CD8-positive, alpha-beta memory T cell (primary cell): ENCODE measurements at places on chromosomes 7 and 10.
A peak's percentile ranks its signal among the peaks of the same experiment; 100 is the strongest.

GRCh38 chr10:30701451-30702173 is 72.1 kb upstream of the LYZL2 start:
- peak; percentile 82 for DNase-seq

DNA sequence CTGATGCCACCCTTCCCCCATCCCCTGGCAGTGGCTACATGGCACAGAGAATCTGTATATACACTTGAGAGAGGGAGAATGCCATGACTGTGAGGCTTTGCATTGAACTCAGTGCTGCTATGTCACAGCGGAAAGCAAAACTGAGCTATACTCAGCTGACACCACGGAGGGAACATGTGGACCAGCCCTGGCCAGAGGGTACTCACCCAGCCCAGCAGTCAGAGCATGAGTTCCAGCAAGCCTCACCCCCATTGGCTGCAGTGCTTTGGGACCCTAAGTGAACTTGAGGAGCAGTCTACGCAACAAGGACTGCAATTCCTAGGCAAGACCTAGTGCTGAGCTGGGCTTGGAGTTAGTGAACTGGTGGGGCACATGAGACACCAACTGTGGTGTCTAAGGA is 10.3 kb upstream of the AOC1 start:
- DNase-seq, result no peak

GRCh38 chr10:70928140-70928539 is 39.8 kb upstream of the PCBD1 start:
- DNase-seq, result no peak

DNA sequence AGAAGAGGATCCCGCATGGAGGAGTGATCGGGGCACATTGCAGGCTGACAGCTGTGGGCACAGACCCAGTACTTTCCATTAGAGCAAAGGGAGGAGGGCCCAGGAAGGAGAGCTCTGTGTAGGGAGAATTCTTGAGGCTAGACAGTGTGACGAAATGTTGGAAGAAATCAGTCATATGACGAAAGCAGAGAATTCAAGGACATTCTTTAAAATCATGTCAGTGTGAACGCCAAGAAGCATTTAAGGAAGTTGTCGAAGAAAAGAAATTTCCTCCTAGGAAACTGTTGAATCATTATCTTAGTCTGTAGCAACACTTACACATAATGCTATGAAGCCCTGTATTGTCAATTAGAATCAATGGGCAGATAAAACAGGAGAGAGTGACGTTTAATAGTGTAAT is 191.3 kb upstream of the ADARB2 start:
- DNase-seq, result no peak

- DNase-seq, result no peak
Observed at GRCh38 chr10:129810-130209, 5.4 kb upstream of the ZMYND11 start.

DNA sequence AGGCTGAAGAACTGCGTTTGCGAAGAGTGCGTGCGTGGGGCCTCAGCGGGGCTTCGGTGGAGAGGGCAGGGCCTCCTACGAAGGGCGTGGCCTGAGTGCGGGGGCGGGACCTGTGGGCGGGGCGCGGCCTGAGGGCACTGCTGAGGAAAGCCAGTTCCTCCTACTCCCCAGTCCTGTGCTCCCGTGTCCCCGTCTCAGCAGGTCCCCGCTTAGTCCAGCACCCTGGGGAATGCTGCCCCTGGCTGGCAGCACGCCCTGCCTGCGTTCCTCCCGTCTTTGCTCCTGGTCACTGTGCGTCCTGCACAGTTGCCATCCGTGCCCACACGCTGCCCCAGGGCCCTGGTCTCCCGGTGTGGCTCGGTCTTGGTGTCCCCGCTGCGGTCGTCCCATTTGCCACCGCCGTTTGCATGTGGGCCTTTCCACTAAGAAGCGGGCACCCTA is 177.1 kb downstream of the ZNF248 start:
- DNase-seq, result no peak

DNA sequence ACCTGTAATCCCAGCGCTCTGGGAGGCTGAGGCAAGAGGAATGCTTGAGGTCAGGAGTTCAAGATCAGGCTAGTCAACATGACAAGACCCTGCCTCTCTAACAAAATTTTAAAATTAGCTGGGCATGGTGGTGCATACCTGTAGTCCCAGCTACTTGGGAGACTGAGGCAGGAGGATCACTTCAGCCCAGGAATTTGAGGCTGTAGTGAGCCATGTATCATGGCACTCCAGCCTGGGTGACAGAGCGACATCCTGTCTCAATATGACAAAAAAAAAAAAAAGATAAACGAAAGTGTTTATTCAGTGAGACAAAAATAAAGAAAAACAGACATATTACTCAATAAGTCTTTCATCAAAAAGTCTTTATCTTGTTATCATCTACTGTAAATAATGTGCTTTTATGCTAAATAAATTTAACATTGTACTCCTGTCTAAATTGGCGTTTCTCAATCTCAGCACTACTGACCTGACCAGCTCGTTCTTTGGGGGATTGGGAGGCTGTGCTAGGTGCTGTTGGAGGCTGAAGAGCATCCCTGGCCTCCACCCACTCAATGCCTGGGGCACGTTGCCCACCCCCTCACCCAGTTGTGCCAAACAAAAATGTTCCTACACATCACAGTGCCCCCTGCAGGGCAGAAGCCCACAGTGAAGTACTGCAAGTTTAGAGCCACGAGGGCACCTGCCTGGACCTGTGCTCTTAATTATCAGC is 57.7 kb downstream of the NCAPG2 start:
- DNase-seq, result no peak

GRCh38 chr7:40380111-40380510 is 245.3 kb downstream of the SUGCT start:
- no peak for DNase-seq

- DNase-seq, result no peak
Observed at GRCh38 chr7:48528646-48529045, 357.4 kb downstream of the ABCA13 start.

GRCh38 chr7:36884910-36885309 is 160.6 kb upstream of the AOAH start:
- DNase-seq, result no peak

- DNase-seq, result no peak
Observed at GRCh38 chr7:93914581-93915066, 6.9 kb upstream of the GNG11 start.

- DNase-seq, result peak; percentile 24
Observed at GRCh38 chr10:130973127-130973839, 338.2 kb downstream of the TCERG1L start.
